ENCODE measurements at places on chromosomes 2 and 18.

DNA sequence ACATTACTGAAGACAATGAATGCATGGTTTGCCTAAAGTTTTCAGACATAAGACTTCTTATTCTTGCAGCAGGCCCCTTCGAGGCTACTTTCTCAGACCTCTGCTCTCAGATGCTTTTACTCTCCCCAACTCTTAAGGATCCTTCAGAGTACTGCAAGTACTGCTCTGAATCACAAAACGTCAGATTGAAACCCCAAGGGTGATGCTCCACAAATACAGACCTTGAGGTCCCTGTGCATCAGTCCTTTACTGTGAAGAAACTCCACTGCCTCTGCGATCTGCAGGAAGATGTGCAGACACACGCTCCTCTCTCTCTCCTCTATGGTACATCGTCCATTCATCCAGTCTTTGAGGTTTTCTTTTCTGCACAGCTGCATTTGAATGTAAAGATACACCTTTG is 52.8 kb downstream of the EIF2AK3 start:
- no peak for DNase-seq

GRCh38 chr2:191912764-191913163 is 65.9 kb upstream of the CAVIN2 start:
- DNase-seq = no peak

DNA sequence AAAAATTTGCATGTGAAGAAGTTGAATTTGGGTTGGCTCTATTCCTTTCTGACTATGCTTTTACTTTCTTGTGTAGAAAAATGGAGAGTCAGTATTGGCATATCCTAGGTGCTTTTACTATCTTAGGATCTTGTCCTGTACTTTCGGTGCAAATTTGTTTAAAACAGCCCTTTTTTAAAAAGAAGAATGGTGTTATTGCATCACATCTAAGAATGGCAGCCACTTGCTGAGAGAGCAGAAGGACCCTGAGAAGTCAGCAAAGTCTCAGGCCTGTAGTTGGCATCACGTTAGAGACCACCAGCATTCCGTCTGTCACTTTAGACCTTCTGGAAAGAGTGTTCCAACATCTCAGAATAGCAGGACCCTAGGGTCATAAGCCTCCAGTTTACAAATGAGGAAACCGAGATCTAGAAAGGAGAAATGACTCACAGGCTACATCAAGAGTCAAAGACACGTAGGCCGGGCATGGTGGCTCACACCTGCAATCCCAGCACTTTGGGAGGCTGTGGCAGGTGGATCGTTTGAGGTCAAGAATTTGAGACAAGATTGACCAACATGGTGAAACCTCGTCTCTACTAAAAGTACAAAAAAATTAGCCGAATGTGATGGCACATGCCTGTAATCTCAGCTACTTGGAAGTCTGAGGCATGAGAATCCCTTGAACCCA is 42.5 kb downstream of the SPATS2L start:
- DNase-seq = no peak

DNA sequence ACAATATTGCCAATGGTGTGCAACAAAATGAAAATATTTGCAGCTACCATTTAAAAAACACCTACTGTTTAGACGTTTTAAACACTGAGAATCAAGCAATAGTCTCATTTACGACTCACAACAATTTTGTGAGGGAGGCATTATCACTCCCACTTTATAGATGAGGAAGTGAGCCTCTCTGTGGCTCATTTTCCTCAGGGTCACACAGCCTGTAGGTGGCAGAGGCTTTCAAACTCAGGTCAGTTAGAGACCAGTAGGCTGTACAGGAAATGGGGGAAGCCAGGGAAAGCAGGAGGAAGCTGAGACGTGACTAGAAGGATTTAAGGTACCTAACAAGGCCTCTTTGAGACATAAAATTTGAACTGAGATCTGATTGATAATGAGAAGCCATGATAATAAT is 95.0 kb upstream of the ZNF521 start:
- no peak for DNase-seq

GRCh38 chr2:239835056-239835455 is 190.1 kb downstream of the NDUFA10 start:
- no peak for DNase-seq

- no peak for DNase-seq
Observed at GRCh38 chr18:53541924-53542323, 682.5 kb downstream of the MBD2 start.

DNA sequence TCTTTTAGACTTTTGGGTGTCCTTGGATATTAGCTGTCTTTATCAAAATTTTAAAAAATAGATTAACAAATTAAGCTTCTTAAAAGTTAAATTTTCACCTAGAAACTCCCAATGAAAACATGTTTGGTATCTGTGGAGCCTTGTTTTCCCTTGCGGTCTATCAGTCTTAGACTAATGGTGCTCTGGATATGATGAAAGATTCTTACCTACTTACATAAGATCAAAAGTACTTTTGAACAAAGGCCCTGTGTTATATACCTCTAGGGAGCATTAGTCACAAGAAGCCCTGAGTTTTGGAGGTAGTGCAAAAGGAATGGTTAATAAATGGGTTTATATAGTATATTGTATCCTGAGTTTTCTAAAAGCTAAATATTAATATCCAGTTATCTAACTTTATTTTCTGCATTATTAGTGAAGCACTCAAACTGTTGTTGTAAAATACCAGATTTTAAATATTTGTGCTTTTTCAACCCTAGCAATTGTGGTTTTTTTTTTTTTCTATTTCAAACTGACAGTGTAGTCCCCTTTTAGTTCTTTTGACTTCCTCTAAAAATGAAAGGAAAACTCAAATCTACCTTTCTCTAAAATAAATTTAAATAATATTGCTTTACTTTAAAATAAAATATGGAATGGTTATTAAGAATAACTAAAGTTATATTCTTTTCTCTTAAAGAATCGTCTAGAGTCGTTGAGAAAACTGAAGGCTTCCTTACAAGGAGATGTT is 18.1 kb downstream of the NDC80 start:
- DNase-seq = no peak

DNA sequence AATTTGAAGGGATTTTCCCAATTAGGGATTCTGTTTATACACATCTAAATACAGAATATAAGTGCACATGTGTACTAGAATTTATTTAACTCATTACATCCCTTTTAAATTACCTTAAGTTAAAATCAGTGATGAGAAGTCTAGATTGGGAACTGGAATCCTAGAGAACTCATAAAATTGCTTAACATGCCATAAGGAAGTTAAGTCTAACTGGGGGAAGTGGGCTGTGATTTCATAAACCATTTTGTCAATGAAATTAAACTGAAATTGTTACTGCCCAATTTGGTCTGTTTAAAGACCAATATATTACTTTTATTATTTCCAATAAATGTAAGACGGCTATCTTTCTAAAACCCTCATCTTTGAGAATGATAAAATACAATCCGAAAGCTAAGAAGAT is 72.3 kb upstream of the CD226 start:
- no peak for DNase-seq

DNA sequence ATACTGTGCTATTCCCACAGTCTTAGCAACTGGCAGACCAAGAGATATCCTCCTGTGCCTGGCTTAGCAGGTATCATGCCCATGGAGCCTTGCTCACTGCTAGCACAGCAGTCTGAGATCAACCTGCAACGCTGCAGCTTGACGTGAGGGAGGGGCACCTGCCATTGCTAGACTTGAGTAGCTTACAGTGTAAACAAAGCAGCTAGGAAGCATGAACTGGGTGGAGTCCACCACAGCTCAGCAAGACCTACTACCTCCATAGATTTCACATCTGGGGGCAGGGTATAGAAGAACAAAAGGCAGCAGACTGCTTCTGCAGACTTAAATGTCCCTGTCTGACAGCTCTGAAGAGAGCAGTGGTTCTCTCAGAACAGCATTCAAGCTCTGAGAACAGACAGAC is 74.8 kb downstream of the AKAIN1 start:
- DNase-seq = no peak

DNA sequence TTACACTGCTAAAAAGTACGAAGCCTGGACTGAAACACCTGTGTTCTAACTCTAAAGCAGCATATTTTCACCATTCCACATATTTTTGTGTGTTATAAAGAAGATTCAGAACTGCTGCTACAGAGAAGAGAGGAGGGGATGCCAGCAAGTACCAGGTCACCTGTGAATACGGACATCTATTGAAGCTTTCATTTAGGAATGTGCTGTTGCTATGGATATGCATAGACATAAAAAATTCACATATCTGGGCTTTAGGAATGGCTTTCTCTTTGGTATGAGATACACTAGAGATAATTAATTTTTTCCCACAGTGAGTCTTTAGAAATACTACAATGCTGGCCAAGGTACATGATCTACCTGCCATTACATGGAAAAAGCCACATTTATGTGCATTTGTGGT is 238.5 kb downstream of the WDR7 start:
- DNase-seq = no peak

DNA sequence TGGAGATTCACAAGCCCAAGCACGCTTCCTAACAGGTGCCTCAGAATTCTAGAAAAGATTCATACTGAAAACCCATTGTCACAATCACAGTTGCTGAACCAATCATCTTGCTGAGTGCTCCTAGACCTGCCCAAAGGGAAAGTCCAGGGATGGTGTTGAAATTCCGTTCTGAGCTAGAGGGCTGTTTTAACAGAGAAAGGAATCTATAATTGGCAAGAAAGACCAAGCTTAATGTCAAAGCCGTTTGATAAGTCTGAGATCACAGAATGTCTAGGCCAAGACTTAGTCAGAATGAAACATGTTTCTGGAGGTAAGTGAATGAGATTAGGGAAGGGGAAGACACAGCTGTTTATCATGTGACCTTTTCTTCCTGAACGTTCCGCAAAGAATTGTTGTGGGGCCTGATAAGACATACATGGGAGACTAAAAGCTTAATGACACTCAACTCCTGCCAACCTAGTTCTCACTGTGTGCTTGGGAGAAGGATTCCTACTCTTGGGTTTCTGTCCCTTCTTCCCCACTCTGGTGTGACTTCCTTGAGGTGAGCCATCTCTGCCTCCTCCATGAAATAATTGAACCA is 27.5 kb downstream of the PMAIP1 start:
- DNase-seq = no peak

DNA sequence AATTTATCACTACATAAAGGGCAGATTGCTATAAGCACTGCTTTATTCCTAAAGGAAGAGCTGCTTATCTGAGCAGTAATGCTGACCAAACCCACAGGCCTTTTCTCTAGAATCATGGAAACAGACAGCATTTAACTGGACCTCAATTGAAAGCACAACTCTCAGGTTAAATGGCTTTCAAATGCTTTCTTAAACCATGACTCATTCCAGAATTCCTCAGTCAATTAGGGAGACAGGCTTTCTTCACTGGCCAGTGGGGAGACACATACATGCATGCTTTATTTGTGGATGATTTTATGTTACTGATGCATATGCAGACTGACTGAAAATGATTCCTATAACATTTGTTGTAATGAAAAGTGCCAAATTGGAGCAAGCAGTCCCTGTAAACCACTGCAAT is 114.6 kb downstream of the ACVR1 start:
- DNase-seq = no peak

DNA sequence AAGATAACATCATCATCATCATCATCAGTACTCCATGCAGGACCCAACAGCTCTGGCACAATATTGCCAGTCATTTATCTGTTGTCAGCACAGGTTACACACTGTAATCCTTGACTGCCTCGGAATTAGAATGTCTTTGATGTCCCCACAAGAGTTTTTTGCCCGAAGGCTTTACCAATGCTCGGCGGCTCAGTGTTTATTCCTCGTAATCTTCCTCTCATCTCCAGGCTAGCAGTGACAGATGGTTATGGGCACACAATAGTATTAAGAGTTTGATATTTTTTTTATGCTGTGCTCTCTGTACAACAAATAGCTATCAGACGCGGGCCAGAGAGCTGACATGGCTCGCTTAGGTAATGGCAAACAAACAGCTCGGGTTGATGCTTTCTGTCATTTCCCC is 515.2 kb downstream of the ZEB2 start:
- DNase-seq = no peak

- no peak for DNase-seq
Observed at GRCh38 chr2:85989288-85989865, 100.6 kb upstream of the ST3GAL5 start.

GRCh38 chr2:207182911-207183310 is 17.2 kb upstream of the KLF7 start:
- DNase-seq = no peak

DNA sequence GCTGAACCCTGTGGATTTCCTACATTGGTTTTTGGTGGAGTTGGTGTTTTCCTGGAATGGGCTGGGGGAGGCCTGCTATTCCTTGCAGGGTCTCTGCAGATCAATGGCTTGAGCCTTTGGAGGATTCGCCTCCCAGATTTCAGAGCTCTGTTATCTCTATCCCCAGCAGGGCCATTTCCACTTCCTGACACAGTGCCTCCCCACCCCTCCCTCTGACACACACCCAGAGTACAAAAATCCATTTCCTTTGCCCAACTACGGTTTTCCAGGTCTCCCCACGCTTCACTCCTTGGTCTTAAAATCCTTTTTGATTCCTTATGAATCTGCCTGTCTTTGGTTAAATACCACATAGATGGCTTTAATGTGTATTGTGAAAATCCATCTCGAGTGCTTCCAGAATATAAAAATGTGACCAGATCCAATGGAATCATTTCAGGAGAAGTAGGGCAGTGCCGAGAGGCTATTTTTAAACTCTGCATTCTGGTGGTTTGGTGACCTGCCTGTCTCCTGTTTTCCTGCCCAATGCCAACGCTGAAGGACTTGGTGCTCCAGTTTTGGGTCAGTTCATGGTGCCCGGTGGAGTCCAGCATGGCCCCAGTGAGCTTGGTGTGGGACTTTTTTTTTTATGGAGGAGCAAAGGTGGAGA is 60.9 kb downstream of the ARL4C start:
- no peak for DNase-seq

- no peak for DNase-seq
Observed at GRCh38 chr2:140504601-140505000, 1626.2 kb downstream of the LRP1B start.

GRCh38 chr2:236249066-236249465 is 15.1 kb downstream of the ASB18 start:
- no peak for DNase-seq

DNA sequence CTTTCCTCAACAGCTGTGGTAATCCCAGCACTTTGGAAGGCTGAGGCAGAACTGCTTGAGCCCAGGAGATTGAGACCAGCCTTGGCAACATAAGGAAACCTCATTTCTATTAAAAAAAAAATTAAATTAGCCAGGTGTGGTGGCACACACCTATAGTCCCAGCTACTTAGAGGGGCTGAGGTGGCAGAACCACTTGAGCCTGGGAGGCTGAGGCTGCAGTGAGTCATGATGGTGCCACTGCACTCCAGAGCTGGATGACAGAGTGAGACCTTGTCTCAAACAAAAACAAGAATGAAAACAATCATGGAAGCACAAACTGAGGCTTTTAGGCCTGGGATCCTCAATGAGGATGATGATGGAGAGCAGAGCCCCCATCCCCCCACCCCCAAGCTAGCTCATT is 19.8 kb downstream of the GAREM1 start:
- no peak for DNase-seq

DNA sequence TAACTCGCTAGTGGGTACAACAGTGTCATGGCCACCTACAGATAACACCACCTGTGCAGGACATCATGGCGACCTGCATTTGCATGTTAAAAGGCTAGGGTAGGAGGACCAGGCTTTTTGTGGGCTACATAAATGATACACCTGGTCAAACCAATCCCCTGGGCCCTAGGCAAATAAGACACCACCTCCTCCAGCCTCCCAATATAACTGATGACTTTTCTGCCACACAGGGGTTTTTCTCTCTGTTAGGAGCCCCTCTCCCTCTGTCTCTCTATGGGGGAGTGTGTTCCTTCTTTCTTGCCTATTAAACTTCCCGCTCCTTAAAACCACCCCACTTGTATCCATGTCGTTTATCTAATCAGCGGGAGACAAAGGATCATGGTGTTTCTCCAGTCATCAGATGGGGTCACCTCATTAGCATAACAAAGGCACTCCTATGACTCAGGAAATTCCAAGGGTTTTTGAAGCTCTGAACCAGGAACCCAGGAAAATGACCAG is 10.8 kb upstream of the BUB1 start:
- DNase-seq = no peak

Data from T-helper 9 cell (primary cell).